ENCODE measurements at places on chromosomes 16 and 17.

- no peak for DNase-seq
Measured at GRCh38 chr17:16085066-16085699, 85.6 kb downstream of the TTC19 start.

DNA sequence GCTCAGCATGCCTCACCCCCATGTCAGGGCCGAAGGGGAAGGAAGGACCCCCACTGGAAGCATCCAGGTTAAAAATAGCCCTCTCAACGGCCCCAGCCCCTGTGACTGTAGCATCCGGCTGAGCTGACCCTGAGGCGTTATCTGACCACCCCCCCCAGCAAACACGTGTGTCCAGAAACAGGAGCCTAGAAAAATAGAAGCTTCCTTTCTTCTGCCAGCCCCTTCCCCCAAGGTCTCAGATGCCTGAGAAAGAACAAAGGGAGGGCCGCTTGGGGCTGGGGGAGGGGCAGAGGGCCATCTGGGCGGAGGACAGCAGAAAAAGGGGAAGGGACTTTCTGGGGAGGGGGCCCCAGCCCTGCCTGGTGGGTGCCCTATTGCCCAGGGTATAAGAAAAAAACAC, 55.8 kb downstream of the ACTG1 start:
- no peak for DNase-seq

DNA sequence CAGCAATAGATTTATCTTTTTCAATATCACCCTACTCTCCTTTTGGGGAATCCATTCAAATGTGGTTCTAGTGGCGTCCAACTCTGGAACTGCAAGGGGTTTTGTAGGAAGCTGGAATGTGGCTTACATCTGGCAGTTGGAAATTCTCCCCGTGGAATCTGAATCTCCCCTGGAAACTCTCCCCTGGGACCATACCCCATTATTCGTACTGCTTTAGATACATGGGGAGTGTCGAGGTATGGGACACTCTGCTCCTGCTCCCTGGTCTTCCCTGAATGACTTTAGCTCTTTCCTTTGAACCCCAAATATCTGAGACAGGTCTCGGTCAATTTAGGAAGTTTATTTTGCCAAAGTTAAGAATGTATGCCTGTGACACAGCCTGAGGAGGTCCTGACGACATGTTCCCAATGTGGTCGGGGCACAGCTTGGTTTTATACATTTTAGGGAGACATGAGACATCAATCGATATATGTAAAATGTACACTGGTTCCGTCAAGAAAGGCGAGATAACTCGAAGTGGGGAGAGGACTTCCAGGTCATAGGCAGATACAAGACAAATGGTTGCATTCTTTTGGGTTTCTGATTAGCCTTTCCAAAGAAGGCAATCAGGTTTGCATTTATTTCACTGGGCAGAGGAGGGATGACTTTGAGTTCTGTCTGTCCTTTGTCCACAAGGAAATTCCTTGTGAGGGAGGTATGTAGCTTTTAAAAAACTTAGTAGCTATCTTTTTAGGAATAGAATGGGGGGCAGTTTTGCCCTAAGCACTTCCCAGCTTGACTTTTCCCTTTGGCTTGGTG, 89.1 kb upstream of the CORO6 start:
- DNase-seq = no peak

GRCh38 chr16:8712589-8713361, 38.4 kb downstream of the ABAT start:
- DNase-seq = no peak

GRCh38 chr16:75139498-75139897, 8.8 kb upstream of the ZFP1 start:
- no peak for DNase-seq

DNA sequence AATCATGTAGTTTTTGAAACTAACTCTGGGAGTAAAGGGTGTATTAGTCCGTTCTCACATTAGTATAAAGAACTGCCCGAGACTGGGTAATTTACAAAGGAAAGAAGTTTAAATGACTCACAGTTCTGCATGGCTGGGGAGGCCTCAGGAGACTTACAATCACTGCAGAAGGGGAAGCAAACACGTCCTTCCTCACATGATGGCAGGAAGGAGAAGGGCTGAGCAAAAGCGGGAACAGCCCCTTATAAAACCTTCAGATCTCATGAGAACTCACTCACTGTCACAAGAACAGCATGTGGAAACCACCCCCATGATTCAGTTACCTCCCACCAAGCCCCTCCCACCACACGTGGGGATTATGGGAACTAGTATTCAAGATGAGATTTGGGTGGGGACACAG, 256.5 kb upstream of the TNRC6C start:
- DNase-seq = no peak

DNA sequence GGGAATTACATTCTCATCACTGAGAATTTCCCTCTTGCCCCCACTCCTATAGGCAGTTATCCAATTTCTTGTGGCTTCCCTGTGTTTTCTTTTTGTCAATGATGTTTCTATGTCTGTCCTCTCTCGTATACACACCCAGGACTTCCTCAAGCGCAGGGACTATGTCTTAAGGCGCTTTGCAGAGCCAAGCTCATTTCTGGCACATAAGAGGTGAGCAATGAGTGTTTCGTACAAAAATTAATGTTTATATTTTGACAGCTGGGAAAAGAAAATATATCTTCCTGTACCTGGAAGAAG, 947 bp downstream of the DDX42 start:
- no peak for DNase-seq

DNA sequence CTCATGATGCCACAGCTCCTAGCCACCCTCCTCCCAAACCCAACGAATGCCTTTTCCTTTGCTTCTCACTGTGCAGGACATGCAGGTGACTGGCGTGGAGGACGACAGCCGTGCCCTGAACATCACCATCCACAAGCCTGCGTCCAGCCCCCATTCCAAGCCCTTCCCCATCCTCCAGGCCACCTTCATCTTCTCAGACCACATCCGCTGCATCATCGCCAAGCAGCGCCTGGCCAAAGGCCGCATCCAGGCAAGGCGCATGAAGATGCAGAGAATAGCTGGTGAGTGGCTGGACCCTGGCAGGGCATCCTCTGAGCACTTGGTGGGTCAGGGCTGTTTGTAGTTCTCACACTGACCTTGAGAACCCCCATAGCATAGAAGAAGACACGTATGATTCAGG, 132.3 kb downstream of the SOCS1 start:
- DNase-seq = no peak

- no peak for DNase-seq
Measured at GRCh38 chr17:6936370-6937028, 59.4 kb upstream of the ALOX12 start.

- no peak for DNase-seq
Measured at GRCh38 chr16:73069581-73070262, 21.8 kb upstream of the ZFHX3 start.

DNA sequence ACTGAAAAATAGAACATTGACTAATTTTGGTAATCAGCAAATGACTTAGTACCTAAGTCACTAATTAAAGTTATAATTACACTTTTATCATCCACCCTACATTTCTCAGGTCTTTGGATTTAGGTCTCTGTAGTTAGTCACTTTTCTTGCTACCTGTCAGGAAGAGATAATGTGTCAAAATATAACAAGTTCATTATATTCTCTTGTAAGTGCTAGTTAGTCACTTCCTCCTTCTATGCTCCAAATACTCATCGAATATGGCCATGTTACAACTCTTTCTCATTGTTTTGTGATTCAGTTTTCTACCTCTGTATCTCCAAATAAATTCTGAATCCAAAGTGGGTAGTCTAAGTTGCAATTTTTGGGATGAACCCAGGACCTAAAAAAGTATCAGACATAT, 163.5 kb upstream of the KIF2B start:
- DNase-seq = no peak

GRCh38 chr16:88005968-88006367, 54.7 kb downstream of the BANP start:
- no peak for DNase-seq

DNA sequence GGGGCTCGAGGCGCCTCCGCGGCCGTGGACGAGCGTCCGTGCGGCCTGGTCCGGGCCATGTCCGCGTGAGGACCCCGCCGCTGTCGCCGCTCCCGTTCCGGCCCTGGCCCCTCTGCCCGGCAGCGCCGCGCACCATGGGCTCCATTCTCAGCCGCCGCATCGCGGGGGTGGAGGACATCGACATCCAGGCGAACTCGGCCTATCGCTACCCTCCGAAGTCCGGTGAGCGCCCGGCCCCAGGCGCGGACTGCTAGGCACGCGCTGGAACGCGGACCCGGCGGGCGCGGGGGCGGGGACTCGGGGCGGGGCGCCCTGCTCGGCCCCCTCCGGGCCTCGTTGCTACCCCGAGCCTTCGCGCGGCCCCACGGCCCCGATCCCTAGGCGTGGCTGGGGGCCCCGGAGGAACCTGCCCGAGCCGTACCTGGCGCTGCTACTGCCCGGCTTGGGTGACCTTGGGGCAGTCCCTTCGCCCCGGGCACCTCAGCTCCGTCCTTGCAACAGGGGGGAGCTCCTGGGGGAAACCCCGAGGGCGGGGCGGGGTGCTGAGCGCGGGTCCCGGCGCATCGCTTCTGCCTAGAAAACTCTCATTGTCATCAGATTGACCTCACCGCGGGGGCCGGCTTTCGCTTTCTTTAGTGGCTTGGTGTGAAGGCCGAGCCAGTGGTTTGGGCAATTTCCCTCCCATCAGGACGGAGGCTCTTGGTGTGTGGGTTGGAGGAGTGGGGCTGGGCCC, 367 bp downstream of the MGRN1 start:
- peak; percentile 29 for DNase-seq

DNA sequence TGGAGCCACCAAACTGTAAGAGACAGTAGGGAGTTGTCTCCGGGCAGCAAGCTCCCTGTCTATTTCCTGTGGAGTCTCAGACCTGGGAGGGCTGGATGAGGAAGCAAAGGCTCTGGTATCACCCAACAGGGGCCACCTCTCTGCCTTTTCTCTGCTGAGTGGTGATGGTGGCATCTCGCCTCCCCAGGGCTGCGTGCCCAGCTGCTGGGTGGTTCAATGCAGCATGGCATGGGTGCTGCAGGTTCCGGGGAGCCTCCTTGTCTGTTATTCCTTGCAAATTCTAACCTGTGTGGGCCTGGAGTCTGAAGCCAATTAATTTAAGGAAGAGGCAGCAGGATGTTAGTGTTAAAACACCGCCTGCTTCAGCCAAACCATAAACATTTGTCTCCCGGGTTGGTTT, 78.2 kb downstream of the CCDC182 start:
- DNase-seq = no peak

DNA sequence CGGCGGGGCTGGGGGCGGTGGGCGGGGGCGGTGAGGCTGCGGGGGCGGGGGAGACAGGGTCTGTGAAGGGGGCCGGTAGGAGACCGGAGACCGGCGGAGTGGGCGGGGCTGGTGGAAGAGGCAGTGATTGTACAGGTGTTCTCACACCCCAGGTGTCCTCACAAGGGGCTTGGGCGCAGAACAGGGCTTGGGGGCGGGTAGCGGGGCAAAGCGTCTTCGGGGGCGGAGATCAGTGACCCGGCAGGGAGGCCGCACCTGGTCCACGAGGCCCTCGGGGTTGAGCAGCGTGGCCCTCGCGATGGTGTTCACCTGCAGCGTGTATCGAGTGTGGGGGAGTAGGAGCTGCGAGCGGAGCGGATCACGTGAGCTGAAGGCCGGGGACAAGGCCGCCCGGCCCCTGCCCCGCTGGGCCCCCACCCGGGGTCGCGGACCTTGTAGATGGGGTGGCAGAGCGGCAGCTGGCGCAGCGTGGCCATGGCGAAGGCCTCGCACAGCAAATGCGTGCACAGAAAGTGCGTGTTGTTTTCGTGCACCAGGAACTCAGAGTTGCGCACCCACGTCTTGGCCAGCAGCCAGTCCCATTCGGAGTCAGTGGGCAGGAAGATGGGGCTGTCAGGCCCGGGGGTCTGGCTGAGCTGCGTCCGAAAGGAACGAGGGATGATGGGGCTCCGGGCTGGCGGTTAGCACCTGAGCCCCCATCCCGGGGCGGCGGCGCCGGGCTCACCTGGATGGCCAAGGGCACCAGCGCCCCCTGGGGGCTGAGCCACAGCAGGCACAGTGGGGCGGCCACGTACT, 8.5 kb downstream of the ALOXE3 start:
- peak; percentile 67 for DNase-seq

GRCh38 chr16:90016339-90016950, 2.8 kb downstream of the DBNDD1 start:
- DNase-seq = no peak

DNA sequence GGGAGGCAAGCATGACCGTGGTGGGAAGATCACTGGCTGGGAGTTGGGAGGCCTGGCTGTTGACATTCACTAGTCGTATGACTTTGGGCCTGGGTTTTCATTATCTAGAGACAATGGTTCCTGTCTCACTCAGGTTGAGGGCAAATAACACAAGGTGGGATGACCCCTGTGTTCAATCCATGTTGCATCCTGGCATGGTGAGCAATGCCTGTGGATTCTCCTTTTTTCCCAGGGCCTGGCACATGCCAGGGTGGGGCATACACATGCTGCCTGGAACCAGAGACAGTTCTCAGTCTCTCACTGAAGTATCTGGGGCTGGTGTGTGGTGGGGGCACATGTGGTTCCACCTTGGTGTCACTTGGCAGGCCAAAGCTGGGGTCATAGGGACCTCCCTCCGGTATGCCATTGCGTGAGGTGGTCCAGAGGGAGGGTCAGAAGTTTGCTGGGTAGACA, 5.4 kb downstream of the THRA start:
- no peak for DNase-seq

- no peak for DNase-seq
Measured at GRCh38 chr16:87003414-87003755, 313.8 kb downstream of the C16orf95 start.

DNA sequence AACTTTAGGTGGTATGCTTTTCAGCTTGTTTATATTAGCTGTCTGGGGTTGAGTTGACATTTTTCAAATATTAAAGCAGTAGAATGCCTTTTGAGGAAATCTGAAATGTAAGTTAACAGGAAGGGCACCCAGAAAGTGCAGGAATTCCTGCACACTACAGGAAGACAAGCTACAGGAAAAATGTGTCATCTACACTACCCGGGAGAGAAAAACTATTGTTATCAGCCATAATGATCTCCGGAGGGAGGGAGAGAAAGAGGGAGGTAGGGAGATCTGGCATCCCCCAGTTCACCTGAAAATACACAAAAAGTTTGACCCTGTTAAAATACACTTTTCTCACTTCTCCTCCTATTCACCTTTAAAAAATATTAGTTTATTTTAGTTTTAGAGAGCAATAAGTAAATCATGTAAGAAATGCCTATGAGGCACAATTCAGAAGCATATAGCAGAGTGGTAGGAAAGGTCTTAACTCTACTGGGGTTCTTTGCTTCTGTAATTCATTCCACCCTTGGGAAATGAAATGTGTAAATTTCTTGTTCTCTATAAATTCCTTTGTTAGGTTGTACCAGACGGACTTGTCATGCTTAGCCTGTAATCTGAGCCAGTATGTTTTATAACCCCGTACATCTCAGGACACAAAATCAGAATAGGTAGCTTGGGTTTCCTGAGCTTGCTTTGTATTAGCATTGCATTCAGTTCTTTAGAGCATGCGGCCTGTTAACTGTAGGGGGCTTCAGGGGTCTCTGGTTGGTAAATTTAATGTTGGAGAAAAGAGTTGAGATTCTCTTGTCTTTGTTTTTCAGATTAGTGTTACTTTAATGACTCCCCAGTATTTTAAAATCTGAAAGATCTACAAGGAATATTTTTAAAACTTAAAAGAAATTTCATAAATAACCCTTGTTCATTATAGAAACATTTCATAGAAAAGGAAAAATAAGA, 3.3 kb downstream of the MAP2K6 start:
- no peak for DNase-seq
